ENCODE measurements at places on chromosomes 7 and 10.

DNA sequence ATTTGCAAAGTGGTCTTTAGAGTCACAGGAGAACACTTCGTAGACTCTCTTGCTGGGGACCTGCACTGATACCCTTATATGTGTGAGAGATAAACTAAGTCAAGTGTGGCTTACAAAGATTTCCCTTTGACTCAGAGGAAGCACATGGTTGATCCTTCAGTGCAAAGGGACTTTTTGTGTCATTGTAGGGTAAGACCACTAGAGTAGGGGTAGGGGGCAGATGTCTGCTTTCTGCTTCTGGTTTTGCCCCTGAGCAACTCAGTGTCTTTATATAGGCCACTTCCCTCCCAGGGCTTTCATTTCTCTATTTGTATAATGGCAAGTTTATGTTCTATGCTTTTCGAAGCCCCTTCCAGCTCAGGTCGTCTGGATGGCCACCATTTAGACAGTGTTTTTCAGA, 281.7 kb downstream of the SORCS3 start:
- DNase-seq: no peak

DNA sequence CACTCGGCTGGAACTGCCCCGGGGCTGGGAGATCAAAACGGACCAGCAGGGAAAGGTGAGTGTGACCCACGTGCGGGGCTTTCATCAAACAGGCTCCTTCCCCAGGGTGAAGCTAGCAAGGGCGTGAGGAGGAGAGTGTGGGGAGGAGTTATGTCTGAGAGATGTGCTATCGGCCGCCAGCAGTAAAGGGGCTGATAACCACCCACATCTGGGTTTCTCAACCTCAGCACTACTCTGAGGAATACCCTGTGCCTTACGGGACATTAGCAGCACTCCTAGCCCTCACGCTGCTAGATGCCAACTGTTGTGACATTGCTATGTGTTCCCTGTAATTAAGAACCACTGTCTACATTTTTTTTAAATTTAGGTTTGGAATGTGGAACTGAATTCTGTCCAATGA, 113.9 kb upstream of the STK17A start:
- no peak for DNase-seq

- no peak for DNase-seq
Observed at GRCh38 chr10:43354879-43355380, 16.5 kb upstream of the FXYD4 start.

GRCh38 chr10:90432866-90433265, 425.0 kb downstream of the HTR7 start:
- DNase-seq: no peak

DNA sequence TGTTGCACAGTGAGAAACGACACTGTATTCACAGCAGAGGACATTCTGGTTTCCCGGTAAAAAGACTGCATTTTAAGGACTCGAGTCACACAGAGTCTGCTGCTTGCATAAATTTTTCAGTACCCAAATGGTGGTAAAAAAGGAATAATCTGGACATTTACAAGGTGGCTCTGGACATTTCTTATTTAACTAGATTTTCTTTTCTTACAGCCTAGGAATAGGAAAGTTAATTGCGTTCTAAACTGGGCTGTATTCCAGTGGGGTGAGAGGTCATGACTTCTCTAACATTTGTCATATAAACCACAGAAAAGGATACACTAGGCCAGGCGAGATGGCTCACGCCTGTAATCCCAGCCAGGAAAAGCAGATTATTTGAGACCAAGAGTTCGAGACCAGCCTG, 237.5 kb upstream of the KLF6 start:
- DNase-seq: no peak

- no peak for DNase-seq
Observed at GRCh38 chr7:142496545-142496991, 238.7 kb upstream of the PRSS58 start.

DNA sequence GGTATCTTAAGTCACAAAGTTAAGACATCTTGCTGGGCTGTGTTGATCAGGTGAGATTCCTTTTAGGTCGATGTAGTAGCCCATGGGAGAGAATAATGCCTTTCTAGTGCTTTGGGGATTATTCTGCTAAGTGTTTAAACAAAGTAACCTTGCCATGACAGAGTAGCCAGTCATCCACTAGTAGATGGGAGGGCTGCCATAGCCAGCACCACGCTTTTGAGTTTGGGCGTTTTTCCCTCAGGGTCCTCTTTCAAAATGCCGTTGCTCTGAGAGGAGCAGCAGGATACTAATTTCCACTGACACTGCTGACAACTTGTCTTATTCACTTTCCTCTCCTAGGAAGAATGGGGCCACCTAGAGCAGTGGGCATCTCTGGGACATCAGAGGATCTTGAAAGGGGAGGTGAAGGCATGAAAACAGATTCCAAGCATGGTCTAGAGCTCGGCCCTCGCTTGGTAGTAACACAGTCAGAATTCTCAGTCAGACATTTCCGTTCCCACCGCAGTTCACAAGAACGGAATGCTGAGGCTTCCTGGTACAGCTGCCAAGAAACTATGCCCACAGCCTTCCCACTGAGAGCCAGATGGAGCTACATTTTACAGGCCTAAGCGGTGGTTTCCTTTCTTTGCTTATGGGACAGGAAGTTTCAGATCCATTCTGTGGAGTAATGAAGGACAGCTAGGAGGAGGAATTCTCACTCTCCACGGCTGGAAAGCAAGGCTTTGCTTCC, 15.3 kb upstream of the RSU1 start:
- no peak for DNase-seq

- no peak for DNase-seq
Observed at GRCh38 chr10:102159831-102160230, 7.6 kb downstream of the NOLC1 start.

- no peak for DNase-seq
Observed at GRCh38 chr10:130871406-130871805, 440.1 kb downstream of the TCERG1L start.

GRCh38 chr7:139118234-139118804, 8.8 kb upstream of the ZC3HAV1 start:
- no peak for DNase-seq

DNA sequence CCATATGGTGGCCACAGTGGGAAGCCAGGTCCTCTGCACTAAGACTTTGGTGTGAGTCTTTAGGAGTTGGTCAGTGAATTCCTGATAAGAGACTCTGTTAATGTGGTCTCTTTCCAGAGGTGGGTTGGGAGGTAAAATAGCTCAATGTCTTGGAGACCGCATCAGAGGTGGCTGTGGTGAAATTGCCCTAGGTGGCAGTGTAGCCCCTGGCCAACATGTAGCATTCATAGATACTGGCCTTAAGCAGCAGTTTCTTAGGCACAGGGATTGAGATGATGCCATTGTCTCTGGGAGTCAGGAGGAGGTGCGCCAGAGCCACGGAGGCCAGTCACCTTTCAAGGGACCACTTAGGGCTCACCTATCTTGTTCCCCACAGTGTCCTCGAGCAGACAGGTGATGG, 202.8 kb downstream of the CREB5 start:
- DNase-seq: no peak

DNA sequence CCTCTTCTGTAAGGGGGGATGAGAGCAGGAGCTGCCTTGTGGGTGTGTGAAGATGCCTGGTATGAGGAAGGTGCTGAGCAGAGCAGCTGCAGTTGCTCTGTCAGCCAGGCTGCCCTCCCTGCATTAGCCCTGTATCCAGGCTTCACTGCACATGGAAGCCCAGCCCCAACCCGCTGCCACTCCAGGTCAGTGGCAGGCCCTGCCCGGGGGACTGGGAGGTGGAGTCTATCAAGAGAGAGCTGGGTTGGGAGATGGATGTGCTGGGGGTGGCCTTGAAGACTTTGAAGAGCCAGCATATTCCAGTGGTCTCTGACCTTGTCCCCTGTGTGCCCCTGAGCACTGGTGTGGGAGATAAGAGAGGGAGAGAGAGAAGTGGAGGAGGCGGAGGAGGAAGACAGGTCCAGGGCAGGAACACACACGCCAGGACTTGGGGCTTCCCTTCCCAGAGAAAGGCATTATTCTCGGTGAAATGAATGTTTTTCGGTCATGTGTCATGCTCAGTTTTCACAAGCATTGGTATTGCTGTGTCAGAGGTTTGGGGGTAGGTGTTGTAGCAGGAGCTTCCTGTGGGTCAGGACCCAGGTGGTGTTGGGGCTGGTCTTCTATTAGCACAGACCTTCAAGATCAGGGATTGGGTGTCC, 2.6 kb downstream of the PPIF start:
- DNase-seq: no peak

- DNase-seq: no peak
Observed at GRCh38 chr10:1094112-1095057, 38.2 kb downstream of the WDR37 start.

DNA sequence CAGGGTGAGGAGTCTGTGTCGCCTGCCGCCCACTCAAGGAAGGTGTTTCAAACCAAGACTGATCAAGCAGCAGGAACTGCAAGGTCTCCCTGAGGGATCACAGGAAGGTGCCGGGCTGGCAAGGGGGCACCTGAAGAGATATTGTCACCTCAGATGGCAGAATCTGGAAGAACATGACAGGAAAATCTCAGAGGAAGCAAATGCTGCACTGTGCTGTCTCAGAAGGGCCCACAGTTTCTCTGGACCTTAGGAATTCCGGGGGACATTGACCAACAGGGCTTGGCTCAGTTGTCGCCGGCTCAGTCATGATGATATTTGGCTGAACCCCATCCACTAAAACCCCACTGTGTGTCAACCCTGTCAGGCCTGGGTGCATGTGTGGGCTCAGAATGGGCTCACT, 31.9 kb upstream of the GPR26 start:
- no peak for DNase-seq

DNA sequence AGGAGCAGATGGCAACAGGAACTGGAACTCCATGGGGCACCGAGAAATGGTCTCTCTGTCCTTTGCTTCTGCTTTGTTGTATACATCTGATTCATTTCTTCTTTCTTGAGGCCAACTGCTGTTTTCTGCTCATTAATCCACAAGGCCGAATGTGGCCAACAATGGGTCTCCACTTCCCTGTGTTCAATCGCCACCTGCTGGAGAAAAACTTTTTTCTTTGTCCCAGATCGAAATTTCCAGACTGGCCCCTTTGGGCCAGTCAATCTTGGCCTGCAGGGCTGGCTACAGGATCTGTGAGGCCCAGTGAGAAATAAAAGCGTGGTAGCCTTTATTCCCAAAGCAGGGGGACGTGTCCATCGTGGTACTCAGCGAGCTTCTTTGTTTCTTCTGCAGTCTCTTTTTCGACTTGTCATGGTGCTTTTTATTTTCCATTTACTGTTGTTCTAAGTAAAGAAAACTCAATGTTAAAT, 58.8 kb downstream of the PARP12 start:
- no peak for DNase-seq

DNA sequence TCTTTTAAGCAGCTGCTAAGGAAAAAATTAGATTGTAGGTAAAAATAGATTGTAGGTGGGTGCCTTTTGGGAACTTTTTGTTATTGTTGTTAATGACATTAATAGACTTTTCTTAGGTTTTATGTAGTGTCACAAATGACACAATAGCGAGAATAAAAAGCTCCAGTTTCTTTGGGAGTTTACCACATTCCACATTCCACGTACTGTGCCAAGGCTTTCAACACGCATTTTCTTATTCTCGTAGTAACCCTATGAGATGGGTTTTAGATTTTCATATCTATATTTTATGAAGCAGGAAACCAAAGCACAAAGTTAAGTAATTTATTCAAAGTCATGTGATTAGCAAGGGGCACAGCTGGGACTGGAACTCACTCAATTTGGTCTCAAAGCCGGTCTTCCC, 103.8 kb downstream of the XRCC2 start:
- DNase-seq: no peak

GRCh38 chr10:18158773-18159265, 18.6 kb downstream of the CACNB2 start:
- DNase-seq: no peak

- no peak for DNase-seq
Observed at GRCh38 chr10:48632166-48632565, 27.3 kb upstream of the ARHGAP22 start.

- DNase-seq: no peak
Observed at GRCh38 chr10:47104786-47105385, 193.7 kb downstream of the PTPN20 start.

DNA sequence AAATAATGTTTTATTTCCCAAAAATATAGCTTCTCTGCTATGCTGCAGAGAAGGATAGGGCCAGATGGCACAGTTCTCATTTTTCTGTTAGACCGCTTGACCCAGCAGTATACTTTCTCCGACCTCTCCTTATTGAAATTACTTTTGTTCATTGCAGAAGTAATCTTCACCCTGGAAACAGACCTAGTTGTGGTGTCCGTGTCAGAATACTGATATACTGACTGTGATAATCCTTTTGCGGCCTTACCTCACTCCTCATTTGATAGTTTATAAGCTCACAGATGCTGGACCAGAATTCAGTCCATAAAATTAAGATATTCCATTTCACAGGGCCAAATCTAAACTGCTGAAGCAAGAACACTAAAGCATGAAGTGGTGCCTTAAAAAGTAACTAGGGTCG, 260.6 kb upstream of the DKK1 start:
- no peak for DNase-seq

DNA sequence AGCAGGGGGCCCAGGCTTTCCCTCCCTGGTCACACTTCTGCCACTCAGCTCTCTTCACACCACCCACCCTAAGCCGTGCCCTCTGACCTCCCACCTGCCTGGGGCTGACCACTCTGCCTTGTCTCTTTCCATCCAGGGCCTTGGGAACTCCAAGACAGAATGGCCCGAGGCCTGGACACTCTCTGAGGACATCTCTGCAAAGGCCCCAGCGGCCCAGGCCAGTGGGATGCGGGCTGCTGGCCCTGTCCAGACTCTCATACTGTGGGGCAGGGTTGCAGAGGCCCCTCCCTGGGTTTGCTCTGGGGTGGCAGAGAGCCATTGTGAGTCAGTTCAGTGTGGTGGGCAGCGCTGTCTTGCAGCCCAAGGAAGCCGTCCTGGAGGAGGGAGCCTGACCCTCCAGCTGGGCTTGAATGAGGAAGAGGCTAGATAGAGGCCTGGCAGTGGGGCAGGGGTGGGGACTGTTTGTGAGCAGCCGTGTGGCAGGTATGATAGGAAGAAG, 39.9 kb upstream of the RABGEF1 start:
- no peak for DNase-seq

DNA sequence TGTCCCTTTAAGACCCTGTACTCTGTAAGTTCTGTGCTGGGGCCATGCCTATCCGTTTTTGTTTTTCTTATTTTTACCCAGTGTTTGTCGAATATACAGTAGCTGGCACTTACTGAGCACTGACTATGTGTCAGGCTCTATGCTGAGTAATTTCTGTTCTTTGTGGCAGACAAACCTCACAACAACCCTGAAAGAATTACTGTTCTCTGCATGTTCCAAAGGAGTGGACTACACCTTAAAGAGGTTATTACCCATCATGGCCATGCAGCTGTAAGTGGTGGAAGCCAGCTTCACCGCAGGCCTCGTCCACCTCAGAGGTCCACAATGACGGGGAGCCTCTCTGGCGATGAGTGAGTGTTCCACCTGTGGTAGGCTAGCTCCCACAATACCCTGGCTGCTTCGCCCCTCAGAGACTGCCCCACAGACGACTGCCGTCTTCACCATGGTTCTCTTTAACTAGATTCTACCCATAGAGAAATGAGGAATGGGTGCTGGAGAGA, 30.1 kb upstream of the RBM20 start:
- no peak for DNase-seq

- DNase-seq: no peak
Observed at GRCh38 chr10:24721229-24722106, 2.2 kb downstream of the ARHGAP21 start.

Data from NCI-H1436 treated with DMSO at 0.1 percent for 48 hours (cell line).